ENCODE measurements at places on chromosomes 11 and 22.
A peak's percentile ranks its signal among the peaks of the same experiment; 100 is the strongest.

GRCh38 chr11:78315724-78316123 is 101.9 kb downstream of the GAB2 start:
- DNase-seq, result no peak

DNA sequence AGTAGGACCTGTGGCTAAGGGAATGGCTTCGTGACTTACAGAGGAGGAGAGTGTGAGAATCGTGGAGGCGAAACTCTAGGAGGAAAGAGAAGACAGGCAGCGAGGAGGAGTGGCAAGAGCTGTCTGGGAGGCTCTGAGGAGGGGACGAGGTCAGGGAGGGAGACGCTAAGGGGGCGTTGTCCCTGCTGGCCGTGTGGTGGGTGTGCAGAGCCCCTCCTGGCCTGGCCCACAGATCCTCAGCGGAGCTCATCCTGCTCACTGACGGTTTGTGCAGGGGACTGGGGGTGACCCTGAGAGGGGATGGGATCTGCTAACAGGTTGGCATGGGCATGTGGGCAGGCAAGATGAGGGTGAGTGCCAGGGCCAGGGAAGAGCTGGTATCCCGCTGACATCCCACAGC is 56.5 kb upstream of the PRR5 start:
- no peak for DNase-seq

DNA sequence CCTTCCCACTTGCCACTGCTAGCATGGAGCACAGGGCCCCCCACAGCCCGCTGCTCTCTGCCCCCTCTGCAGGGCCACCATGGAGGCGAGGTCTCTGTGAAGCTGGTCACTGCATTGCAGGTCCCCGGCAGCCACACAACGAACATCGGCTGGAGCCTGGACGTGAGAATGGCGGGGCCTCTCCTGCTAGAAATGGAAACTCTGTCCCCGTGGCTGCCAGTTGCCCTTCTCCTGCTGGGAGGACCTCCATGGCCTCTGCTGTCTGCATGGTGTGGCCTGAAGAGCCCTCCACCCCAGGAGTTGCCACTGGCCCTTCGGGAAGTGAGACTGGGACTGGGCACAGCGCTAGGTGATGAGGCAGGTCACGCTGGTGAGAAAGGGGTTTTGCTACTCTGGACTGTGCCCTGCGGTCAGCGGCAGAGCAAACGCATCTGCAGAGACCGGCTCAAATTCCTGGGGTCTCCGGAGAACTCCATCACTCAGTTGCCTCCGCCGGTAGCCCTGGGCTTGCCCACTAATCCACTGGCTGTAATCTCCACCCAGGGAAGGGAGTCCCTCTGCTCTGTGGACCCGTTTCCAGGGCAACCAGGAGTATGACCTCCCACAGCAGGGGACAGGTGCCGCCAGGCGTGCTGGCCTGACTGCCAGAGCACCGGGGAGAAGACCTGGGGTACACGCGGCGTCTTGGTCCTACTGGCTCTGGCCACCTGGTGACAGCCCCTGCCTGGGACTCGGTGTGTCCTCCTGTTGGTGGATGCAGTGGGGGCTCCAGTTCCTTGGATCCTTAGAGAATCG is 806.3 kb downstream of the BRD1 start:
- DNase-seq, result no peak

- DNase-seq, result no peak
Measured at GRCh38 chr11:32706985-32707741, 87.3 kb downstream of the CCDC73 start.

GRCh38 chr22:29840498-29840897 is 2.4 kb upstream of the ASCC2 start:
- no peak for DNase-seq

DNA sequence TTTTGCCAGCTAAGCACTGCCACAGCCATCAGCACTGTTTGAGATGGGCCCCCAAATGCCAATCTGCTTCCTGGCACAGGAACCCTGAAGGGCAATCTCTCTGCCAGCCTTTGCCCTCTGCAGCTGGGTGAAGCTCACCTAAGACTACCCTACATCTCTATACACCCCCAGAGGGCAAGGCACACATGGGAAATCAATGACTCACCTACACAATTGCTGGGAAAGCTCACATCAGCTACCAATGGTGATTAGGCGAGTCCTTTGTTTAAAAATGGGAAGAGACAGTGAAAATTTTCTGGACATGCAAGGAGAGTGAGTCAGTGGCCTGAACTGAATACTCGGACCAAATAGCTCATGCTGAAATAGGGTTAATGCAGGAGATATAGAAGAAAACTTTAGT is 12.6 kb upstream of the PRDM11 start:
- no peak for DNase-seq

DNA sequence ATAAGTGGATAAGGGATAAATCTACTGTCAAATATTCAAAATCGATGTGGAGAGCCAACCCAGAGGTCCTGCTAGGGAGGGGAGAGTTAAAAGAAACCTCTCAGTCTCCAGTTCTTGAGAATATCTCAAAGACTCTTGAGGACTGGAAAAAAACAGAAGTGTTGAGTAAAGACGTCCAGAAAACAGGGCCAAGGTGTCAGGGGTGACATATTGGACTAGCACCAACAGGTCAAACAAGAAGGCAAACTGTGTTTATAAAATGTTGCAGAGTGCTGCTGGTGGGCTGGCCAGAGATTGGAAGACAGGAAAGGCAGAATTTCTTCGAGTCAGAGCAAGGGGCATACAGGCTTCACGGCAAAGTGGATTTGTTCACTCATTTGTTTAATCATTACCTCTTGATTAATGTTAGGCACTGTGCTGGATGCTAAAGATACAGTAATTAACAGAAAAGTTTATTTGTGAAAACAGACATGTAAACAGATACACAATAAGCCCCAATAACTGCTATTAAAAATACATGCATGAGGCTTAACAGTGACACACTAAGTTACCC is 33.7 kb upstream of the SMPD1 start:
- DNase-seq, result no peak

- DNase-seq, result peak; percentile 28
Measured at GRCh38 chr11:85759915-85760314, 51.0 kb downstream of the SYTL2 start.

- DNase-seq, result no peak
Measured at GRCh38 chr11:8867931-8868631, 42.9 kb upstream of the AKIP1 start.

GRCh38 chr11:70523384-70524095 is 125.2 kb downstream of the CTTN start:
- DNase-seq, result no peak

DNA sequence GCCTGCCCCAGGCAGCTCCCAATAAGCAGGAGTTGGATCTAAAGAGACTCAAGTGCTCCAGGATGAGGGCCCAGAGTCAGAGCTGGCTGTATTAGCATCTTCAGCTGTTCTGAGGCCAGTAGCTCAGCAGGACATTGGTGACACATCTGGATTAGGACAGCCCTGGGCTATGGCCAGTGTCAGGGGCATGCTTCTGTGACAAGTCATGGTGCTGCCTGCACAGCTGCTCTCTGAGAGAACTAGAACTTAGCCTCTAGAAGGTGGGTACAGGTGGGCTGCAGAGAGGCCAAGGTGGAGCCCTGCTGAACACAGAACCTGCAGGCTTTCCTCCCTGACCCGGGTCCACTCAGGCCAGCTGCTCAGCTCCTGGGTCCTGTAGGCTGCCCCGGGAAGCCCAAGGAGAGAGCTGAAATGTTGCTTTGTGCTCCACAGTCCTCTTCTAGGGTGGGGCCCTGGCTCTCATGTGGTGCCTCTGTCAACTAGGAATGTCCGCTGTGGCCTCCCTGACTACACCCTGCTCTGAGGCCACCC is 426.9 kb downstream of the SOX6 start:
- no peak for DNase-seq

DNA sequence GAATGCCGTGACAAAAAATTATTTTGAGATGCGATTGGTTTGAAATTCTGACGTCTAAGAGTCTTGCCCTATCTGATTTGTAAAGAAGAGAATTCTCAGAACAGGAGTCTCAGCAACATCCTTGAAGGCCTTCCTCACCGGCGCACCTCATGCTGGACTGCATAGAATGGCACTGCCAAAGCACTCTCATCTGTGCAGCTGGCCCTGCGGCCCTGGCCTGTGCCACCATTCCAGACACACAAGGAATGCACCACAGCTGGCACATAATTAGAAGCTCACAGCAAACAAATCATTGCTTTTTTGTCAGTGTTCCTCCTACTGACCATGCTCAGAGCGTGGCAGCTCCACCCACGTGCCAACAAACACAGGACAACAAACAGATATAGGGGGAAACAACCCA is 166.0 kb downstream of the KIRREL3 start:
- DNase-seq, result no peak

- no peak for DNase-seq
Measured at GRCh38 chr11:68783216-68783821, 32.0 kb upstream of the TESMIN start.

DNA sequence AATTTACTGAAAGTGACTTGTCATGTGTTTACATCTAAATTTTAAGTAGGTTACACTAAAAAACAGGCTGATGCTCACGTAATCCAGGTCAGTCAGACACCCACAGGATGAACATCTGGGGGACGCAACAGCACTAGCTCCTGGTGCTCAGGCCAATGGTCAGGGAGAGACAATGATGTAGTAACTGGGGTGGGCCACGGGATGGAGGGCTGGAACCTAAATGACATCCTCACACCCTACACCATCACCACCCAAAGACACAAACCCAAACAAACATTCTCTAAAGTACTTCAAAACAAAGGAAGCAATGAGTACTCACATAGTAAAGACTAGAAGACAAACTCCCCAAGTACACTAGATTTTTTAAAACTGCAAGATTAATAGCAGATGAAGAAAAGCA is 53.5 kb upstream of the SLC25A1 start:
- DNase-seq, result no peak

DNA sequence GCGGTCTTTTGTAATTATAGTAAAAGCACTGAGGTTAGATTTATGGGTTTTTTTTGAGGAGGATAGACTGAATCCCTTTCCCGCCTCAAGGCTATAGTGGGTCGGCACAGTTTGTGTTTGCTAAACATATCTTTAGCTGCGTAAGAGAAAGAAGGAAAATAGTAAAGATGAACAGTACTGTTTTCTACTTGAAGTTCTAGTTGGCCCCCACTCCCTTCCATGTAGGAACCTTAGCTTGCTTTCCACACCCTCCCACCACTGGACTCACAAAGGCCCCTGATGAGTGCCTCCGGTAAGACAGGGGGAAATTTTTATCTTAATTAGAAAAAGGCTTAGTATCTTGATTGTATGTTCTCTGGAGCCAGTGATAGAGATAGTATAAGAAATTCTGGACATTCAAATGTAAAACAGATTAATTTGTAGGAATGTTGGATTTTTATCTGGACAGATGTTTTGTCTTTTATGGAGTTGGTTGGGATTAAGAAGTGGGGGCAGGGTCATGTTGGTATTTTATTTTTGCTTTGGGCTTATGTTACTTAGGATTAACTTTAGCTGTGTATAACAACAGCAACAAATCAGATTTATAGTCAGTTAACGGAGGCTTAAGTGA is 49.4 kb downstream of the PTPRJ start:
- DNase-seq, result no peak

DNA sequence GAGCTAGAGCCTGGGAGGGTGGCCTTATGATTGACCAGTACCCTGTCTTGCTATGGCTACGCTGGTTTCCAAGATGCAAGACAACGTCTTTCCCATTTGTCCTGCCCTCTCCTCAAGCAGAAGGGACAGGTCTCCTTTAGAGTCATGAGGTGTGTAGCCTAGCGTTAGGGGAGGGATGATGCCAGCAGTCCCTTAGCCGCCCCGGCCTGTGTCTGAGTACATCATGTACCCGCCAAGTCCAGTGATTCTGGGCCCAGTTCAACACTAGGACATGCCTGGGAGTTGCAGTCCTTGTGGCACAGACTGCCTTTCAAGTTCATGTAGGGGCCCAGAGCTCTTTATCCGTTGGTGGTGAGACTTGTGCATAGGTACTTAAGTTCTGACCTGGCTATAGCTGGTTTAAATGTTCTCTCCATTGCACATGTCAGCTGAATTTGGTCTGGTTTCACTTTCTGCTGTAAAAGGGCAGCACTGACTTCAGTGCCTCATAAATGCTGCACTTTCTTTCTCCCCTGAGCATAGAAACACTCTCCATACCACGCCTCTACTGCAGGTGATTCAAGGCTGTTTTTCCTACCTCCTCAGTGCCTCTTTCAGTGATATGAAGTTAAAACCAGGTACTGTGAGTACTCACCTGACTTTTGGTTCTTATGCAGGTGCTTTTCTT is 151.1 kb downstream of the METTL15 start:
- no peak for DNase-seq

DNA sequence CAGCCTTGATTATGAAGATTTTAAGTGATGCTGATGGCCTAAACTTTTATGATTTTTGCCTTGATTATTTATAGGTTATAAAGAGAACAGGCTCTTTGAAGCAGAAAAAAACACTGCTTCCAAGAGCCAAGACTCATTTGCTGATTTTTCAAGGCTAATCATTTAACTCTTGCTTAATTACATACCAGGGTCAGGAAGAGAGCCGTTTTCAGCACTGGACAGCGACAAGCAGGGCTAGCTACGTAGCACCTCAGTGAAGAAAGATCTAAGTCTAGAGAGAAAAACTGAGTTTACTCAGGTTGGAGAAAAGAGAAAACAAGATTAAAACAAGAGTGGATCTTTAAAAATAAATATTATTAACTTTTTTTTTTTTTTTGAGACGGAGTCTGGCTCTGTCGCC is 615.4 kb upstream of the B3GAT1 start:
- DNase-seq, result no peak

- no peak for DNase-seq
Measured at GRCh38 chr11:47725442-47726117, 10.4 kb upstream of the AGBL2 start.

GRCh38 chr11:126589492-126589803 is 234.0 kb downstream of the ST3GAL4 start:
- DNase-seq, result no peak

GRCh38 chr11:8601376-8602133 is 7.5 kb upstream of the STK33 start:
- no peak for DNase-seq

DNA sequence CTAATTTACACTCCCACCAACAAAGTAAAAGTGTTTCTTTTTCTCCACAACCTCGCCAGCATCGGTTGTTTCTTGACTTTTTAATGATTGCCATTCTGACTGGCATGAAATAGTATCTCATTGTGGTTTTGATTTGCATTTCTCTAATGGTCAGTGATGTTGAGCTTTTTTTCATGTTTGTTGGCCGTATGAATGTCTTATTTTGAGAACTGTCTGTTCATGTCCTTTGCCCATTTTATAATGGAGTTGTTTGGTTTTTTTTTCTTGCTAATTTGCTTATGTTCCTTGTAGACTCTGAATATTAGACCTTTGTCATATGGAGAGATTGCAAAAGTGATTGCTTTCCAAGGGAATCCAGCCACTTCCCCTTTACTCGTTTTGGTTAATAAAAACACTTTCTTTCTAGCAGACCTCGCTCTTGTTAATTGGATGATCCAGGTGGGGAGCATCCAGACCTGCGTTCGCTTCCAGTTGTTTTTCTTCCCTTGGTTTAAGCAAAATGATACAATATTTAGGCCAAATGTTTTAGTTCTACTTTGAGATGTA is 17.1 kb upstream of the APOL4 start:
- DNase-seq, result no peak

Measured in keratinocyte (primary cell).